ENCODE measurements at places on chromosomes 2 and 18.

DNA sequence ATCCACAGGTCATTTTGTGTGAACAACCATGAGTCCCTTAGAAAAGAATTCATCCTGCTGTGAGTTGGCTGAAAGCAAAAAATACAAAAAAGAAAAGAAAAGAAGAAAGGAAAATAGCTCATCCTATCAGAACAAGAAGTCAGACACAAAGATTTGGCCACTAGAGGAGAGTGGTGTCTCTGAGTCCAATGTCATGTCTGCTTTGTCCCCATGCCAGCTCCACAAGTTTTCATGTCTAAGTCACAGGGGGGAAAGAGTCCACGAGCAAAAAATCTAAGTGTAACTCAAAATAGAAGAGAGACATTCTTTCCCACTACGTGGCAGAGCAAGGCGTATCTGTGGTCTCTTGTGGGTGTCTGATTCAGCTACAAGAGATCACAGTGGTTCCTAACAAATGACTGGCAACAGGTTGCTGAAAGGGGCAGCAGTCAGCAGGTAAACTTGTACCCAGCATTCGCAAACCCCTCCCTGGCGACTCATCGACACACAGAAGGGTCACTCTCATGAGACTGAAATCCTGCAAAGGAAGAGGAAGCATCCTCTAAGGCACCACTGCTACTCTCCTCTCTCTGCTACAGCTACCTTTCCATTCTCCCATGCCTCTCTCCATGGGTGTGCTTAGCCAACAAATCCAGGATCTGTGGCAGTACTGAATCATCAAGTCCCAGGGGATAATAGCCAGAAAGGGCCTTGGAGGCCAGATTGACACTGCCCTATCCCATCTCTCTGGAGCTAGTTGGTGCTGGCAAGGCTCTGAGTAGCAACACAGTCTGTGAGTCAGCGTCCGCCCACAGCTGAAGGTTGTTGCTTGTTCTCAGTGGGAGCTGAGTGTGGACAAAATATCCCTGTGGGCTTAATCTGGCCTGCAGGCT lies 123.0 kb upstream of the SLC39A10 start:
- DNase-seq = peak; percentile 89

GRCh38 chr2:169039702-169040101 lies 8.6 kb upstream of the ABCB11 start:
- DNase-seq = no peak

- DNase-seq = no peak
Measured at GRCh38 chr2:112760149-112760548, 4.3 kb downstream of the CKAP2L start.

DNA sequence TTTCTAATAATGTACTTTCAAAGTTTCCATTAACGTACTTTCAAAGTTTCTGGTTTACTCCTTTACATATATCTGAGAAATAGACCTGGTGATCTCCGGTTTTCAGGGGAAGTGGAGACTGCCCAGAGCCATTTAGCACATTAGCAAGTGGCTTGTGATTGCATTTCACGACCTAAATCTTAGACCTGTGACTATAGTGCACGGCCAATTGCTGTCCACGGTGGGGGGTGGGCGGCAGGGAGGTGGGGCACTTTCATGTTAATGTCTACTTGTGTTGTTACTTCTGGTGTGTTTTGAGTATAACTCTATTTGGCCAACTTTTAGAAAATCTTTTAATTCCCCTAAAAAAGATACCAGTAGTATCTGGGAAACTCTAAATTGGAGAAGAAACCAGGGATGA lies 11.3 kb downstream of the GATA6 start:
- no peak for DNase-seq

DNA sequence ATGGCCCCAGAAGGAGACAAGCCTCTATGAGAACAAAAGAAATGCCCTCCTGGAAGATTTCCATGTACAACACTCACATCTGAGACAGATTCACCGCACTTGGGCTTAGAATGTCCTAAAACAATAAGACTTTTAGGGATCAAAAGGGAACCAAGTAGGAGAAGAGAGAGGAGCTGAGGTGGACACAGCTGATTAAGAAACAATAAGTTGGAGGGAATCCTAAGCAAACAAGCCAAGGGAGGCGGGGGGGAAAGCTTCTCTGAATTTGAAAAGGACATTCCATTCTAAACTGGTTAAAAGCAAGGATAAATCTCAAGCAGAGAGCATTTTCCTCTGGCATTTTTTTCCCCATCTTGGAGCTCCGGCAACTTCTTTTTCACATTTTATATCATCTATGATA lies 9.9 kb downstream of the ACVR1 start:
- DNase-seq = no peak

DNA sequence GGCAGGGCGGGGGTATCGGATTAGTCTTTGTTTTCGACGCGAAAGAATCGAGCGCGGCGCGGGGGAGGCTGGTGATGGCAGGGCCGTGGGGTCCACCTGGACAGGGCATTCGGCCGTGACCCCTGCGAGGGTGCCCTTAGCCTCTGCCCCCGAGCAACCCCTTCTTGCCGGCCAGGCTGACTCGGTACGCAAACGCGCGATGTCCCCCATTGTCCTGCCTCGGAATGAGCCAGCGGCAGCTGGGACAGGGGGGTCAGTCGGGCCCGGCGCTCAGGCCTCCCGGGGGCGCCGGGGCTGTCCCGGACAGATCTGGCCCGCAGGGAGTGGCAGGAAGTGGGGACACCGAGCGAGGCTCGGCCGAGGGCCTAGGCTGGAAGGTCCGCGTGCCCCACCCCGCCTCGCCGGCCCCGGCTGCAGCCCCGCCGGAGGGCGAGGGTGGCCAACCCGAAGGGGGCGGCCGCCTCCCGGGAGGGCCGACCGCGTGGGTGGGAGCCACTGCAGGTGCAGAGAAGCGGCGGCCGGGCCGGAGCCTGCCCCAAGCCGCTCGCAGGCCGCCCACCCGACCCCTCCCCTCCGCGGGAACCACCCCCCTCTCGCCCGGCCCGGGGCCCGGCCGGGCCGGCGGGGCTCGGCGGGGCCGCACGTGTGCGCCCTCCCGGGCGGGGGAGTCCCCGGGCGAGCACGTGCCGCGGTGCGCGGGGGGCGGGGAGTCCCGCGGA lies at the start of gene TET3:
Gene TET3 (plus strand): TSS at position 708 of the 719 bp plus-strand sequence. CDS start 1,494 bp downstream, outside the sequence.
- DNase-seq = no peak

All from AG04449 (cell line).